ENCODE measurements at places on chromosomes 5 and 9. TPM values are rescaled to one million over a fixed set of nuclear protein-coding genes. Genes with fewer than 3 reads are reported as not detected.

GRCh38 chr9:132192728-132193127 lies 30.9 kb downstream of the NTNG2 start:
- no peak for DNase-seq

- no peak for DNase-seq
These were observed 93.7 kb downstream of the C9orf152 start for GRCh38 chr9:110114086-110114858.

DNA sequence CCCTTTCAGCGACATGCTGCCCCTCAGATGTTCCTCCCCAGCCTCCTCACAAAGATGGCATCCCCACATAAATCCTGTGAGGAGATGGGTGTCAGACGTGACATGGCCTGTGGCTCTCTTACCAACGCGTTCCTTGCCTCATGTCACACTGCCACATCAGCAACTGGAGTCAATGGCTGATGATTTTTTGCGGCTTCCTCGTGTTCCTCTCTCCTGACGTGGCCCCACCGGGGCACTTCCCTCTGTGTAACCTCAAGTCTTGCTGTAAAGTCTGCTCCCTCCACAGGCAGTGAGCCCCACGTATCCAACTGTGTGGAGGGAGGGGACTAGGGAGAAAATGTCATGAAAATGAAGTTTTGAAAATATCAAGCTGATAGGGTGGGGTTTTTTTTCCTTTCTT lies 53.2 kb upstream of the SHISAL2B start:
- DNase-seq = no peak

GRCh38 chr9:79665369-79665768 lies 93.6 kb downstream of the TLE4 start:
- no peak for DNase-seq

DNA sequence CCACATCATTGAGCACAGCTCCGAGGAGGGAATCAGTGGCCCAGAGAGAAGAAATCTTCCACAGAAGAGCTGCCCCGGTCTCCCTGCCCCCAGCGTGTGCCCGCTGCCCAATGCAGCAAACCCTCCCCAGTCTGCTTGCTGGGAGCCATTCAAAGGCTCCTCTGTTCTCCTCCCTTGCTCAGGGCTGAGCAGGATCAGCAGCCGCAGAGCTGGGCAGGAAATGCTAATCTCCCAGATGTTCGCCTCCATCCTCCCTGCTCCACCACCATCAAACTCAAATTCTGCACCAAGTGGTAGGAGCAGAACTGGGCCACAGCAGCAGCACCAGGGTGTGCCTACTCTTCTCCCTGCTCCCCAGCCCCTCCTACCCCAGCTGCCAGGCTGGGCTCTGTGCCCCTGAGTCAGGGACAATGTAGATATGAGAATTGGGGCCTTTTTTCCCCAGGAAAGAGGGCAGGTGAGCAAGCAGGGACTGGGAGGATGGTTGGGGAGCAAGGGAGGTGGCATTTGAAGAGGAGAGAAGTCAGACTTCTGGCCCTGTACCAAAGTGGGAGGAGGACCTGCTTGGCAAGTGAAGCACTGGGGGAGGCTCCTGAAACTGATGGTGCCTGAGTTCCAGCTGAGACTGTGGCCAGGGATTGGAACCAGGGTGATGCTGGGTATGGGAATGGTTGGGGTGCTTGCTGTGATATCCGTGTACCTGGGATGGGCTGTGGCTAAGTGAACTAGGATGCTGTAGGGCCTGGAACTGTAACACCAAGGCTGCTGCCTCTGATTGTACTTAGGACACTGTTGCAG lies 1.9 kb upstream of the PCDH1 start:
- DNase-seq = no peak

DNA sequence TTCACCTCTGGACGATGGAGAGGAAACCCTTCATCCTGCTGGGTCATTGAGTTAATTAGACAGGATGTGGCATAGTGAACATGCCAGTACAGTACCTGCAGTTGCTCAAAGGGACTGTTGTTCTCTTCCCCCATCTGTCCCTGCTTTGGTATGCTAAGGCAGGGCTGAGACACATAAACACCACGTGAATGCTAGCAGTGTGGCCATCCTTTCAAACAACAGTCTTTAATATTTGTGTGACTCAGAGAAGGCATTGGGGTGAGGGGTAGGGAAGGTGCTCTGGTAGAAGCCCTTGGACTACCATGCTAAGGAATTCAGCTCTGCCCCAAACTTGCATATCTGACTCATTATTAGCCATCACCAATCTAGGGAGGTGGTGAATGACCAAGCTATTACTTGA lies 180.2 kb upstream of the ZNF618 start:
- no peak for DNase-seq

DNA sequence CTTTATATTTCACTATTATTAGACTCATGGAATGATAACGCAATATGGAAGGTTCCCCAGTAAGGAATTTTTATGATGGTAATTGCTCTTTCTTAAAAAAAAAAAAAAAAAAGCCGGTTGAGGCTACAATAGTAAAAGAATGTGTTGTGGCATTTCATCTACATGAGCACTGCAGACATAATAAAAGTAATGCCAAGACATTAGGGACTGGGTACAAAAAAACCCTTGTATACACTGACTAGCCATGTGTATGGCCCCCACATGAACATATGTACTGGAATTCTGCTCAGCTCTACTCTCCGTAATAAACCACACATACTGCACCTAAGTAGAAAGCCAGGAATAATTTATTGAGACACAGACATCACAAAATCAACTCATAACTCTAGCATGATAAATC lies 218.4 kb downstream of the ADAMTS6 start:
- no peak for DNase-seq

GRCh38 chr5:172156541-172156994 lies 31.5 kb downstream of the STK10 start:
- DNase-seq = no peak

DNA sequence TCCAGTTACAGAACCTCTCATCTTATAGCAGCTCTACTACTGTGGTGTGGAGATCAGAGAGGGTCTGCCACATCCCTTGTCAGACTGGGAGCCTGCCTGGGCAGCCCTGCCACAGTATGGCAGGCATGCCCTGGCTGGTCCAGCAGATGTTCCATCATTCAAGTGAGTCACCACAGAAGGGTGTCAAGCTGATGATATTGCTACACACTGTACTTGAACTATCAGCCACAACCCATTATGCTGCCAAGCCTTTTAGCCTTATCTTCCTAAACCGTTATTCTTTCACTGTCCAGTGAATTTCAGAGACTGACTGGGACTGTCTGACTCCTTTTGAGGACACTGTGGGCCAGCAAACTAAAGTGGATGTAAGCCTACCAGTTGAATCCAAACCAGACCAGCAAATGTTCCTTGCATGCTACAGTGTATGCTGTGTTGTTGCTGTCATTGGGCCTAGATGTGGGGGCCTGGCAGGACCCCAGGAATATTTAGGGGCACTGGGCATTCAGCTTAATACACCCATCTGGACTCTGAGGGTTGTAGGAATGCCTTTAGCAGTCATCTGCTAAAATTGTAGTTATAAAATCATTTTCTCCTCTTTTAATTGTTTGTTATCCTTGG lies 202.6 kb downstream of the NR3C1 start:
- no peak for DNase-seq

DNA sequence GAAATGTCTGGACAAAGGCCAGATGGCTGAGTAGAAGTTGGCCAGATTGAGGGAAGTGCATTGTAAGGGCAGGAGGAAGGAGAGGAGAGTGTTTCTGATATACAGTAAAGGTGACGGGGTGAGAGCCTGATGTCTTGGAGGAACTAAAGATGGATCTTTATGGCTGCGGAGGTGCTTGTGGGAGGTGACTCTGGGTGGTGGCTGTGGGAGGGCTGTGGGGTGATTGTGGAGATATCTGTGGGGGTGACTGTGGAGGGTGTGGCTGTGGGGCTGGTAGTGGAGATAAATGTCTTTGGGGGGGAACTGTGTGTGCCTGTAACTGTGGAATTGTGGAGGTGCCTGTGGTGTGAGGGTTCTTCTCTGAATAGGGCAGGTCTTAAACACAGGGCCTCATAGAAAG lies 121.4 kb downstream of the CMYA5 start:
- no peak for DNase-seq

- DNase-seq = no peak
These were observed 63.3 kb downstream of the COL23A1 start for GRCh38 chr5:178526773-178527457.

- no peak for DNase-seq
These were observed 80.1 kb downstream of the SPTLC1 start for GRCh38 chr9:92035146-92035545.

DNA sequence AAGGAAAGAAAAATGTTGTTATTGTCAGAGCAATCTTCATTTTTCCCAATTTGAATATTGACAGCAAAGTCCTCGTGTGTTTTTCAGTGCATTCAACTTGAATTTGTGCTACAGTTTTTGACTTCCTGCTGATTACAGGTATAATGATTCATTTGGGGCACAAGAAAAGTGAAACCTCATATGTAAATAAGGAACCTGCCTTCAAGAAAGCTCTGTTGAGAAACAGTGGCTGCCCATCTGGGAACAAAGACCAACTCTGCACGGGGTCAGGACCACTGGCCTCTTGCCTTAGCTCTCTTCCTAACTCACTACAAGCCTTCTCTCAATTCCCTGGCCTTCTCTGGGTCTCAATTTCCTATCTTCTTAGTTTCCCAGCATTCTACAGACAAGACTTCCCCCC lies 21.0 kb downstream of the TIMD4 start:
- DNase-seq = no peak

GRCh38 chr5:77812926-77813589 lies 36.9 kb upstream of the TBCA start:
- DNase-seq = no peak

- DNase-seq = no peak
These were observed 12.3 kb downstream of the GPBP1 start for GRCh38 chr5:57186194-57186593.

GRCh38 chr5:2442496-2443354 lies 308.8 kb downstream of the IRX2 start:
- peak; percentile 76 for DNase-seq

DNA sequence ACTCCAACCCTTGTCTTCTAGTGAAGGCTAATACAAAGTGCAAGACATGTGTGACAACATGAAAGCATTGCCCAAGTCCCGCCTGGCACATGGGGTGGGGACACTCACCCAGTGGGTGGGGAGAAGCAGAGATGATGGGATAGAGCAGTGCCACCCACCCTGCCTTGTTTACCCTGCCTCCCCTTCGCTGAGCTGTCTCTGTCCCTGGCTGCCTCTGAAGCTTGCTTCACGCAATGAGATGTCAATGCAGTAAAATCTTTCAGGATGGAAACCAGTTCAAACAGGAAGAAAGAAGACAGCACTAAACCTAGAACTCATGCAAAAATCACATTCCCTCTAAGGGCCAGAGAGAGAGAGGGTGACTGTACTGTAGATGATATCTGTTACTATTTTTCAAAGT lies 148.0 kb downstream of the INSYN2B start:
- DNase-seq = no peak

GRCh38 chr5:87948486-87948885 lies 320.2 kb downstream of the TMEM161B start:
- DNase-seq = no peak

HARS2 gene
- total RNA-seq = 27.2 TPM

TRIP13 gene
- 6.9 TPM for total RNA-seq

SMIM32 gene
- not detected for total RNA-seq
